GOT3 (cell line): ENCODE measurements at places on chromosomes 7 and 10.

GRCh38 chr7:100153708-100154535 lies 4.6 kb downstream of the TRAPPC14 start:
- no peak for DNase-seq

DNA sequence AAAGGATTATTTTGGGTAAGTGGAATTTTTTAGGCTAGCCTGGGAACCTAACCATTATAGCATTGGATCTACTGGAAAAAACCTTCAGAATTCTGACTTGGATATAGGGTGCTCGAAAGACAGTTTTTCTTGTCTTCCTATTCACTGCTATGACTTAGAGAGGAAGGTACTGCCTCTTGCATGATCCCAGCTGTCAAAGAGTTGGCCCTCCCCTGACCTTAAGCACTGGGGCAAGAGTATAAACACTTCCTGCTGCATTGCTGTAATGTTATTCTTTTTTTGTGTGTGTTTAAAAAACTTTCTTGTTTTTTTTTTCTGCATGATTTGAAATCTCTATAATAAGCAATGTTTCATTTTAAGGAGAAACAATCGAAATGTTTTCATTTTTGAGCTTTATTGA lies 113.0 kb downstream of the LRMDA start:
- DNase-seq = no peak

GRCh38 chr7:112962815-112963214 lies 123.8 kb downstream of the GPR85 start:
- DNase-seq = no peak

GRCh38 chr7:107638594-107638993 lies 22.0 kb upstream of the SLC26A4 start:
- DNase-seq = no peak

- no peak for DNase-seq
Observed at GRCh38 chr7:20226860-20227259, 9.7 kb upstream of the MACC1 start.

GRCh38 chr7:26180792-26181198 lies 19.8 kb downstream of the HNRNPA2B1 start:
- no peak for DNase-seq

- DNase-seq = no peak
Observed at GRCh38 chr10:92291921-92292845, 1.2 kb downstream of the MARCHF5 start.

DNA sequence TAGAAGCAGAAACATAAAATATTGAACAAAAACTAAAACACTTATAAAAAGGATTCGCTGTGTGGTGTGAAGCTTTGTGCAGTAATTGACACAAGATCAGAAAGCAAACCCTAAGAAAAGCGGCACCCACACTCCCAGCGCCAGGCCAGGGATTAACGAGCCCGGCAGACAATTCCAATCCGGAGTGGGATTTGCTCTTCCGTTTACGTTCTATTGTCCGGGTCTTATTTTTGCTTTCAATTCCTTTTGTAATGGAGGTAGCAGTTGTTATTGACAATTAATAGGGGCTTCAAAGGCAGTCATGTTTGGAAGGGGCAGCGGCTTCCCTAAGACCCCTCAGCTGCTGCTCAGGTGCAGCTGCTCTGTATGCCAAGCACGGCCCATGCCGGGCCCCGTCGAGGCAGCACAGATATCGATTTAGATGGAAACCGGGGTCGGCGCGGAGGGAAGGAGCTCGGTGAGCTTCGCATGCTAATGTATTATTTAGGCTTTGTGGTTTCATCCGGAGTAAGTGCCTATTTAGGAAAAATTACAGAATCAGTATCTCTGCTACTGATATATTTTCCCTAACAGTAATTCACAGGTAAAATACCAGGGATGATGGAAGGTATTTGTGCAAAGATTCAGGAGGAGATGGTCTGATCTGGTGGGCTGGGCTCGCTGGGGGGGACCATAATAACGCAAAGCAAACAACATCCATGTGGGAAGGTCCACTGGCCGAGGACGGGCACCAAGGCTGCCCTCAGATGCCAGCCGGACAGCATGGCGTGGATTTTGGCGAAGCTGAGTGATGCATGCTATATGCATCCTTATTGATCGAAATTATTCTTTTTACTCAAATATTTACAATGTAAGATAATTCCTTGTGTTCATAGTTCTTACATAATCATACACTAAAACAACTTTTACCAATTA lies 561.7 kb downstream of the PTPRN2 start:
- DNase-seq = no peak

DNA sequence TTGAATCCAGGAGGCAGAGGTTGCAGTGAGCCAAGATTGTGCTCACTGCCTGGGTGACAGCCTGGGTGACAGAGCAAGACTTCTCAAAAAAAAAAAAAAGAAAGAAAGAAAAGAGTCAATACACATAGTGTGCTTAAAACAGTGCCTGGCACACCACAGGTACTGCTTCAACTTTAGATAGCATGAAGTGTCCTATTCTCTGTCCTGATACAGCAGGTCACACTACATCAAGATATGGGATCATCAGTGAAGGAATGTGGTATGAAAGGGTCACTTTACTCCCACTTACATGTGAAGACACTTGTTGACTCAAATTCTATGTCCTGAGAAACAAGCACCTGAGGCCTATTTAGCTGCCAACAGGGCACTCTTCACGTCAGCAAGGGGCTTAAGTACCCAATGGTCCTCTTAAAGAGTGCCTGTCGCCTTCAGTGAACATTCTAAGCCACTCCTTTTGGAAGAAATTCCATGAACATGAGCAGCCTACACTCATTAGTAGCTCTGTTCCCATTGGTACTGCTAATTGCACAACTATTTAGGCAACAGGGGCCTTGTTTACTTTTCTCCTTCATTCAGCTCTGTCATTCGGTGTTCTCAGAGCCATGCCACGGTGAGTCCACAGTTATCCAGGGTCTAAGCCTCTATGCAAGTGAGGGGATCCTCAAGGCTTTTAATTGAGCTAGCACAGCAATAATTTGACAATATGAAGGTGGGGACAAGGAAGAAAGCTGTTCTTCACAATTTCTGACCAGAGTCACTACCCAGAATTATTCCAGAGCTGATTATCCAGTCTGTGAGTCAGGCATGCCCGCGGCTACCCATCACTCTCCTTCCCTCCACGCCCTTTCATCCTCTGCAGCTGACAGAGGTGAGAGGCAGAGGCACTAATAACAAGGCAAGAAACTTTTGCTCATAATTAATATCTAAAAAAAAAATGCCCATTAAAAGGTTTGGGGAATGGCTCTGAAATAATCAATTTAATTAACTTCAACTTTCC lies 56.6 kb upstream of the PTN start:
- DNase-seq = no peak

- DNase-seq = peak; percentile 33
Observed at GRCh38 chr10:42753126-42753506, 29.5 kb upstream of the BMS1 start.

- no peak for DNase-seq
Observed at GRCh38 chr10:97039538-97040247, 146.1 kb downstream of the SLIT1 start.

- no peak for DNase-seq
Observed at GRCh38 chr10:4685491-4685890, 140.5 kb upstream of the AKR1E2 start.

DNA sequence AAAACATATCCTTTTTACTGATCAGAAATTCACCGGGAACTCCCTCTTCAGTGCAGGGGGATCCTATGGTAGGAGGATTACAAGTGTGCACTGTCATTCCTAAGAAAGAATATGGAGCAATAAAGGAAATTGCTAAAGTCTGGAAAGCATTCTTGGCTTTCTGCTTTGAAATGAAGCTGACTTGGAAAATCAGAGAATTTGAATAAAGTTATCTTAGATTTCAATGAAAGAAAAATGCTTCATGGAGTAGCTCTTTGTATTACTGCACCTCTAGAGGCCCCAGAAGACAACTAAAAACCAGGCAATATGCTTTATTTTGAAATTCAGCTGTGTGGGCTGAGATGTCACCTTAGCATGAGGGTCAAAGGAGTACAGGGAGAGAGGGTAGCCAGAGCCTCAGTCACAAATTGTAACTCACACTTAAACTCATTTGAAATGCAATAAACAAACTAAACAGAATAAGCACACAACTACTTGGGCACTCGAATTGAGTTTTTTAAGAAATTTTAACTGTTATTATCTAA lies 102.5 kb downstream of the IMMP2L start:
- no peak for DNase-seq

GRCh38 chr10:71921324-71922027 lies 42.7 kb upstream of the CHST3 start:
- DNase-seq = no peak

DNA sequence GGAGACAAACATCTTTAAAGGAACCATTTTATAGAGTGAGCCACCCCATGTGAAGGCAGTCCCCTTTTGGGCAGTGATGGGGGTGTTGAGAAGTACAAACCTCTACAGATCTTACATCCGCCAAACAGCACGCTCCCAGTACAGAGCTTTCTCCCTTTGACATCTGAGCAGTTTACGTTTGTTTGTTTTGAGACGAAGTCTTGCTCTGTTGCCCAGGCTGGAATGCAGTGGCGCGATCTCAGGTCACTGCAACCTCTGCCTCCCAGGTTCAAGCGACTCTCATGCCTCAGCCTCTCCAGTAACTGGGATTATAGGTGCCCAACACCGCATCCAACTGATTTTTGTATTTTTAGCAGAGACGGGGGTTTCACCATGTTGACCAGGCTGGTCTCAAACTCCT lies 128.9 kb downstream of the CCDC3 start:
- no peak for DNase-seq

GRCh38 chr7:47572094-47572445 lies 9.8 kb downstream of the TNS3 start:
- DNase-seq = no peak

GRCh38 chr7:114922652-114923402 lies 933 bp downstream of the MDFIC start:
- peak; percentile 9 for DNase-seq

DNA sequence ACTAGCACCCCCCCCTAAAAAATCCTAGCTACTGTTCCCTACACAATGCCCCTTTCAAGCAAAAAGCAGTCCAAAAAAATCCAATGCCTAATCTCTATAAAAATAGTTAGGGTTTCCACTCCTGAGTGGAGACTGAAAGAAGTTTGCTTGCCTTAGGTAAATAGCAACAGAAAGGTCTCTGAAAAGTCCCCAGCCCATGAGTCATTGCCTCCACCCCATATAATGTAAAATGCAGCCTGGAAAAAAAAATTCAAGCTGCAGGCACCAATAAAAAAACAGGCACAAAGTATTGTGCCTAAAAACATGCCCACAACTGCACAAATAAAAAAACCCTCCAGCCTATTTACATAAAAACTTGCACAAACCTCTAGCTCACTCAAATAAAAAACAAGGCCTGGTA lies 47.5 kb downstream of the ZNF680 start:
- DNase-seq = no peak

DNA sequence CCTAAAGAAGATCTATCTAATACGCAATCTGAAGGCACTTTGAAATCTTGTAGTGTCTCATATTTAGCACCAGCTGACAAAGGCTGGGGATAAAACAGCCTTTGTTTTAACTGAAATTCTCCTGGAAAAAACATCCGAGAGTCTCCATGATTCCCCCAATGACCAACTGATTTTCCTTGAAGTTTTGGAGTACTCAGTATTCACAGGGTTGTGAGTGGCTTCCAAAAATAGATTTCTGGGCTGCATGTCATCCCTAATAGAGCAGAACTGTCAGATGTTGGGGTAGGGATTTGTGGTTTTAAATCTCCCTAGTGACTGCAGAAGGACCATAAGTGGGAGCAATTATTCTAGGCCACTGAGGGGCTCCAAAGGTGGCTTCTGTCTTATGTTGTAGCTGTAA lies 206.4 kb downstream of the TAX1BP1 start:
- DNase-seq = no peak

- DNase-seq = no peak
Observed at GRCh38 chr7:95723583-95724180, 48.7 kb upstream of the DYNC1I1 start.

DNA sequence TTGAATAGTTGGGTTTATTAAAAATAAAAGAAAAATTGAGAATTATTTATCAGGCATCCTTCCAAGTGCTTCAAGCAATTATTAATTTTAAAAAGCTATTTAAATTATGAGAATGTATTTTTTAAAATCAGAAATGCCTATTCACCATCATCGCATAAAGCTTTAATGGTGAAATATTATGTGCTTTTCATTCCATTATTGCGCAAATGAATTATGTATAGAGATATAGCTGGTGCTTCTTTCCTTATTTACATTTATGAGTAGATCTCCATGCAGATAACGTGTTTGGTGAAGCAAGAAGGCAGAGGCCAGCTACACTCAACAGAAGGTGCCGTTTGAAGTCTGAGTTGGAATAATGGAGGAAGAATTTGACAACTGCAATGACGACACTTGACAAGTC lies 549.1 kb upstream of the DPP6 start:
- no peak for DNase-seq

- no peak for DNase-seq
Observed at GRCh38 chr7:78768859-78769258, 684.6 kb downstream of the MAGI2 start.

DNA sequence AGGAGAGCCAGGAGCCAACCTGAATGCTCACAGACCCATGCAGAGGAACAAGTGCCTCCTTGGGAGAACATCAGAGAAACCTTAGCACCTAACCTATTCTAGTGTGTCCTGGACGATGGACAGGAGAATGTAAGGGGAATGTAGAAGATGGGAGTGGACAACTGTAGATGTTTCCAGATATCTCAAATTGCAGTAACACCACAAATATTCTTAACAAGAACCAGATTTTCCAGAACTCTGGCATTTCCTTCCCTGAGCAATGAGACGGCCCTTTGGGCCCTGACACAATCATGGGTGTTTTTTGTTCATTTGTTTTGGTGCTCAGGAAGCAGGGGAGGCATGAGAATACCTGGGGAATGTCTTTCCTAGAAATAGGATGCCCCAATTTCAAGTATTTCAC lies 196.1 kb upstream of the PRSS1 start:
- DNase-seq = no peak

GRCh38 chr10:26781797-26782196 lies 79.0 kb downstream of the ABI1 start:
- no peak for DNase-seq

GRCh38 chr10:15245530-15245929 lies 77.0 kb upstream of the NMT2 start:
- no peak for DNase-seq

GRCh38 chr7:92854501-92855238 lies 18.3 kb upstream of the CDK6 start:
- no peak for DNase-seq

GRCh38 chr10:64170791-64171190 lies 649.6 kb downstream of the REEP3 start:
- DNase-seq = no peak

- no peak for DNase-seq
Observed at GRCh38 chr10:116371737-116372136, 47.5 kb downstream of the CCDC172 start.

DNA sequence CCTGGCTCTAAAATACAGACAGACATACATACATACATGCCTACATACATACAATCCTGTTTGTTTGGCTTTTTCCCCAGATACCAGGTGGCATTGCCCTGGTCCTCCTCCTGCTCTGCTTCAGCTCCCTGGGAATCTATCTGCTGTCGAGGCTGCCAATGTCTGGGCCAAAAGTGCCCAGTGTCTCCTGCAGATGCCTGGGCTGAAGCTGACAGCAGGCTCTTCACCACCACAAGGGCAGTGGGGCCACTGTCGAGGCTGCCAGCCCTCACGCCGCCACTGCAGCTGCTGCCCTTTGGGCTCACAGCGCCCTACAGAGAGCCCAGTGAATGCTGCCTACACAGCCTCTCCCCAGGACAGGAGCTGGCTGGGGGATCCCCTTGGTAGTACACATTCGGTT lies 18.0 kb upstream of the STN1 start:
- DNase-seq = no peak
